AG04450 (cell line): ENCODE measurements at places on chromosomes 4 and X.

- DNase-seq, result no peak
Measured at GRCh38 chr4:84678976-84679744, 96.2 kb downstream of the CDS1 start.

DNA sequence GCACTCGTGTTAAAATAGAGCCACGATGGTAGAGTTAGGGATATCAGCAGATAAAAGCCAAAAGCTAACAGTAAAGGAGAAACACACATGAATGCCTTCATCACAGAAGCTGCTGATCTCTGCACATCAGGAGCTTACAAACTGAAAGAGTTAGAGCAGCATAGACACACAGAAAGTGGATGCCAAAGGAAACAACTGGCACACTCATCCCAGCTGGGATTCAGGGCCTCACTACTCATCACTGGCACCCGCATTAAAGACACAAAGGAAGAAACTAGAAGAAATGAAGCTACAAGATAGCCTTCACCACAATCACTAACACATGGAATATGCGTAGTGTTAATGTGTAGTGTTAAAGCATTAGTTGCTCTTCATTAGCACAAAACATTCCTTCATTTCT lies 156.4 kb upstream of the TBL1X start:
- no peak for DNase-seq

- DNase-seq, result no peak
Measured at GRCh38 chr4:26252349-26253025, 68.3 kb upstream of the RBPJ start.

DNA sequence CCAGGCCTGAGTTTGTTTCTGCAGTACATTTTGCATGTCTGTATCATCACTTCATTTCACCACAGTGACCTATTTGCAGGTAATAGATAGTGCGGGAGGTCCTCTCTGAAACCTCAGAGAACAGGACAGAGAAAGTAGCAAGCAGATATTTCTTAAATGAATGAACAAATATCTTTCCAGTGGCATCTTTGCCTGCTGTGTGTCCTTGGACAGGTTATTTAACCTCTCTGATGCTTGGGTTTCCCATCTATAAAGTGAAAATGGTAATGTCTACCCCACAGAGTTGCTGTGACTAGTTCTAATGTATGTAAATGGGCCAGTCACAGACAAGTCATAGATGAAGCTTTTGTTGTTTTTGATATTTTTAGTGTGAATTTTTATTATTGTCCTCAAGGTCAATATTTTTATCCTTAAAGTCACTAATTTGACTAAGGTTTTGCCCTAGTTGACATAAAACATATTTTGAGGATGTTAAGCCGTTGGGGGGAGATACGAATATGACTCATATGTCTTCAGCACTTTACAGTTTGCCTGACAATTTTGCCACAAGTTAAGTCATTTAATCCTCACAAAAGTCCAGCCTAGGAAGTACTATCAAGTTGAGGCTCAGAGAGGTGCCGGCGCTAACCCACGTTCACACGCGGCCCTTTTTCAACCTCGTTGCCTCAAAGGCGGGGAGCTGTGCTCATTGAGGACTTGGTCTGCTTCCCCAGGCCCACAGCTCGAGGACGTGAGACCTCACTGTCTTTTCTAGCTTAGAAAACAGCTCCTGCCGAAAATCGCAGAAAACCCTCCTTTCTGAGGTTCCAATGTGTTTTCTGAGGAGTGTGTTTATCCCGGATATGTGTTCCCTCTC lies 126.7 kb upstream of the STX18 start:
- DNase-seq, result no peak

- DNase-seq, result no peak
Measured at GRCh38 chr4:2875556-2875955, 31.9 kb downstream of the ADD1 start.

- no peak for DNase-seq
Measured at GRCh38 chr4:121741751-121742150, 23.2 kb downstream of the SMIM43 start.
